ENCODE measurements at places on chromosomes 2 and 18.

- no peak for DNase-seq
These were observed 3.3 kb upstream of the ALLC start for GRCh38 chr2:3654531-3655225.

GRCh38 chr2:113282747-113283533, 4.2 kb upstream of the PAX8 start:
- DNase-seq = peak; percentile 25

- no peak for DNase-seq
These were observed 20.0 kb downstream of the LANCL1 start for GRCh38 chr2:210456571-210456970.

- DNase-seq = peak; percentile 54
These were observed 111.2 kb downstream of the PLB1 start for GRCh38 chr2:28606986-28607441.

- no peak for DNase-seq
These were observed 8.3 kb downstream of the ZCCHC2 start for GRCh38 chr18:62531078-62531477.

- DNase-seq = peak; percentile 68
These were observed at the start of gene RFTN2 for GRCh38 chr2:197675246-197675645. RFTN2 (minus strand) TSS chr2:197675587; CDS start chr2:197675458, 129 bp downstream.

GRCh38 chr2:39156846-39157245, 36.0 kb upstream of the SOS1 start:
- DNase-seq = no peak

DNA sequence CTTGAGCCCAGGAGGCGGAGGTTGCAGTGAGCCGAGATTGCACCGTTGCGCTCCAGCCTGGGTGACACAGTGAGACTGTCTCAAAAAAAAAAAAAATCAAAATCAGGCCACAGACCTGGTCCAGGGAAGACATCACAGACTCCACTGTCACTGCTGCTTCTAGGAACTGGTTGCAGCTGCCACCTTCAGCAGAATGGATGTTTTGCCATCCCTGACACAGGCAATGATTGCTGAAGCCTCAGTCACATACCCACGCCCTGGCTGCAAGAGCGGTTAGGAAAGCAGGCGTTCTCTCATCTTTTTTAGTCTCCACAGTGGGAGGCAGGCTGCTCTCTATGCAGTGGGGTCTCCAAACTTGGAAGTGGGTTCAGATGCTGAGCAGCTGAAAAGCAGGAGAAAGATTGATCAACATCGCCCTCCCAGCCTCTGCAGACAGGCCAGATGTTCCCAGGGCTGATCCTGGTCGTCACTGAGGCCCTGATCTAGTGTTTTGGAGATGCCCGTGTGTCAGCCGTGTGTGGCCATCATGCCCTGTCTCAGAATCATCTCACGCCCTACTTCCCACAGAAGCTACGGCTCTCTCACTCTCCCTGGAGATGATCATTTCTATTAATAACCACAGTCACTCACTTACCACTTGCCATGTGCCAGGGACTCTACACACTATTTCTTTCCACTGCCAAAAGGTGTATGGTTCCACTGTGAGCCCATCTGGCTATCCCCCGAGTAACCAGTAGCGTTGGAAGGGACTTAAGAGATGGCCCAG, 91.8 kb downstream of the PLB1 start:
- no peak for DNase-seq

- no peak for DNase-seq
These were observed 131.2 kb downstream of the ETAA1 start for GRCh38 chr2:67528320-67528719.

- no peak for DNase-seq
These were observed 580.9 kb upstream of the TMEFF2 start for GRCh38 chr2:192775459-192776262.

DNA sequence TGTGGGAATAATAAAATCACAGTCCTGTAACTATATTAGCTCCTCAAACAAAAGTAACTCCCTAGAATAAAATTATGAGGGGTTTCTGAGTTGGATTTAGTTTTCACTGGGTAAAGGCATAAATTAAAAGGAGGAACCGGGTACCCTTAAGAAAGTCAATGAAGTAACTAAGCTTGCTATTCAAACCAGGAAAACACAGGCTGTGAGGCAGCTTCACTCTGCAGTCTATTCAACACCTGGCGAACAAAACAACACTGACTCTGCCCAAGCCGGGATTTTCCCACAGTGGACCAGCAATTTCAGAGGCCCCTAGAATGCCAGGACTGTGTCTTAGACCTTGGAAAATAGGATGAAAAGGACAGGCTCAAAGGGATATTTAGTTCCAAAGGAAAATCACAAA, 24.6 kb upstream of the CREB1 start:
- DNase-seq = no peak

DNA sequence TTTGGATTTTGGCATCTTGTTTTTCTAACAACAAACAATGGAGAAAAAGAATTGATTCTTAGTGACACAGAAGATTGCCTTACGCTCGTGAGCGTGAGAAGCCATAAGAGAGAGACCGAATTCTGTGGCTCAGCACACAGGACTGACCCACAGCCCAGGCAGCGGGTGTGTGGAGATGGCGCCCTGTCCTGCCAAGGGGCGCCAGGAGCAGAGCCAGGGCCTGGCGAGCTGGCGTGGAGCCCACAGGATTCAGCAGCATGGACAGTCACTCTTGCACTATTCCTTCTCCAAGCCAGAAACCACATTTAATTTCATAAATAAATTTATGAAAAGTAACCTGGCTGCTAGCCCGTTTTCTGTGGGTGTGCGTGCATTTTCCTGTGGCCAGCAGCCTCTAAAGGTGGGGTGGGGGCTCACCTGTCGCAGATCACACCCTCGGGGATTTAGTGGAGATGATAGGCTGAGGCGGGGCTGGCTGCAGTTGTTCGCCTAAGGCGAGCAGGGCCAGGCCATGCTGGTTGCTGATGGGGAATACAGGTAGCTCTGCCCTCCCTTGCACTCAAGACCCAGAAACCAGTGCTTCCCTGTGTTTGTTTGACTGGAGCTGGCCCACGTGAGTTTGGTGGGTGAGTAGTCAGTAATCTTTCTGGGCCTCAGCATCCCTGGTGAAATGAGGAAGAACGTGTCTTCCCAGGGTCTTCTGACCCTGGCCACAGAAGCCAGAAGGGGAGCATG, 46.2 kb downstream of the FAM168B start:
- DNase-seq = no peak

GRCh38 chr2:46984642-46985476, 69.3 kb upstream of the MCFD2 start:
- peak; percentile 93 for DNase-seq

- peak; percentile 32 for DNase-seq
These were observed 159.1 kb upstream of the PIEZO2 start for GRCh38 chr18:11308499-11308898.

Measured in astrocyte of the spinal cord (primary cell).